Activated CD4-positive, alpha-beta T cell treated with anti-CD3 and anti-CD28 coated beads for 4 hours (primary cell): ENCODE measurements at places on chromosomes 7 and 10.

GRCh38 chr10:75191821-75192568, 18.6 kb upstream of the VDAC2 start:
- no peak for DNase-seq

DNA sequence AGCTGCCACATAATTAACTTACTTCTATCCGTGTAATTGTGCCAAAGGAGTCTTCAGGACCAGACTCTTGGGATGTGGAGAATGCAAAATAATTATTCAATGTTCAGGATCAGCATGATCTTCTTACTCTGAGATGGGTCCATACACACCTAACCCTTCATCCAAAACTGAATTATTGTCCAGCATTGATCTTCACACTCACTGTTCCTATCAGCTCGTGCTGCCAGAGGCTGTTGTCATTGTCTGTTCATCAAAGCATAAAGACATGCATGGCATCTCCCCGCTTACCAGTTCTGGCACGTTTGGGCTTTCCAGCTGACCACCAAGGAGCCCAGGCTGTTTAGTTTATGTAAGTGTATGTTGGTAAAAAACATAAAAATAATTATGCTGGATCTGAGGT, 1090.7 kb downstream of the DNAJB9 start:
- no peak for DNase-seq

DNA sequence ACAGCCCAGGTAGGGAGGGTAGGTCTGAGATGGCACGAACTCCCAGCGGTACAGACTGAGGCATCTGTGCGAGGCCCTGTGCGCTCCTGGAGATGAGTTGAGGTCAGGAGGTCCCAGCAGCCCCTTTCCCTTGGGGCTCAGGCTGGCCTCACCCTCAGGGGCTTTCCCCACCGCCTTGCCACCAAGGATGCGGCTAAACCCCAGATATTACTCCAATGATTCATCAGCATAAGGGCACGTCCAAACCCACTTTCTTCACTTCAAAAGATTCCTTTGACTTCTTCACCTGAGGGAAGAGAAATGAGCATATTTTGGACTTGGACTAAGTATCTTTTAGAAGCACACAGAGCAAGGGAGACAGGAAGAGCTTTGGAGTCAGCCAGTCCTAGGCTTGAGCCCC, 20.3 kb downstream of the UROS start:
- no peak for DNase-seq

DNA sequence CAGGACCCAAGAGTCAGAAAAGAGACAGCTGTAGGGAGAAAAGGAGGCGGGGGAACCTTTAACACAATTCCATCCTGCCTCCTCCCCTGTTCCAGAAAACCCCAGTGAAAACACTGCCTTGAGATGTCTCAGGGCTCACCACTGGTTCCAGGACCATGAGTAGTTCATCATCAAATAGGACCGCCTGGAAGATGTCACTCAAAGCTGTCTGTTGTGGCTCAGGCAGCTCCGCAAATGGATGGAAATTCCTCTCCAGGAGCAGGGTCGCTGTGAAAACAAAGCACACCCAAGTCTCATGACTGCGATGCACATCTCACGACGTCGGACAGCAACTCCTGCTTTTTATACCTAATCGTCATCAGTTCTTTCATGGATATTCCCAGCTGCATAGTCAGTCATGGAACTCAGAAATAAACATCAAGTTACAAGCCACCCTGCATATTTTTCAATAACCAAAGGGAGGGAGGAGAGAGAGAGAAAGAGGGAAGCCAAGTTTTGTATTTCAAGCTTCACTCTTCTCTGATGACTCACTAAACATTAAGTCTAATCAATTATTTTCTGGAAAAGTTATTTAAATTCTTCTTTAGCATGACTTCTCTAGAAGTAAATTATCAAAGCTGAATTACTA, 49.2 kb downstream of the GSDME start:
- no peak for DNase-seq

- no peak for DNase-seq
Measured at GRCh38 chr7:128410451-128410753, 620 bp upstream of the IMPDH1 start.

DNA sequence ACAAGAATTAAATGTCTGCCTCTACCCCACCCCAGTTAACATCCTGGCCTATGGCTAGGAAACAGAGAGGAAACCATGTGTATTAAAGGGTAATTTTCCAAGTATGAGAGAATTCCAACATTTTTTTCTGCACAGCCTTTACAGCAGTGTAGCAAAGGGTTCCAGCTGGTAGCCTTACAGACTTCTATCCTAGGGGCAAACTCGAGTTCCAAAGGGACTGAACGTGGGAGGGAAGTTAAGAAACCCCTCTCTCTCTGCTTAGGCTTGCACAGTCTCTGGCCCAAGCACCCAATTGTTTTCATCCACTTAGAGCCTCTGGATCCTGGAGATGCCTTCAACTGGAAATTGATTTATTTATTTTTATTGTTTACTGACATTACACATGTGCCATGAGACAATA, 60.3 kb downstream of the SLC16A12 start:
- DNase-seq = no peak

DNA sequence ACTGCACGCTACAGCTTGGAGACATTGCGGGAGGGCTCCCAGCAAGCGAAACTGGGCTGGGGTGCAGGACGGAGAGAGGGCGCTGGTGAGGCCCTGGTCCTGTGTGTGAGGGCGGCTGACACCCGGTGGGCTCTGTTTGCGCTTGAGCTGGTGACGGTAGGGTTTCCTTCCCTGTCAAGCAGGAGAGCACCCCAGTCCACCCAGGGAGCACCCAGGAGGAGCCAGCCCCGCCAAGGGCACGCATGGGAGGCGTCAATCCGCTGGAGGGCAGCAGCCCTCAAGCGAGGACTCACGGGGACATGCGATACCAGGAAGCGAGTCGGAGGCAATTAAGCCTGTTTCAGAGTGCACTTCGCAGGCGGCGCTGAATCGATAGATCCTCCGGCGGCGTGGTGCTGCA, 109.4 kb downstream of the MAD1L1 start:
- DNase-seq = no peak

DNA sequence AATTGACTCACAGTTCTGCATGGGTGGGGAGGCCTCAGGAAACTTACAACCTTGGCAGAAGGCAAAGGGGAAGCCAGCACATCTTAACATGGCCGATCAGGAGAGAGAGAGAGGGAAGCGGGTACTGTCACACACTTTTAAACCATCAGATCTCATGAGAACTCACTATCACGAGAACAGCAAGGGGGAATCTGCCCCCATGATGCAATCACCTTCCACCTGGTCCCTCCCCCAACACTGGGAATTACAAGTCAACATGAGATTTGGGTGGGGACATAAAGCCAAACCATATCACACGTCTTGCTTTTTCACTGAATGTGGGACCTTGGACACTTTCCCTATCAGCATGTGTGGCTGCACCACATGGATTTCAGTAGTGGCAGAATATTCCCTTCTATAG, 9.0 kb upstream of the AKR1E2 start:
- DNase-seq = no peak

GRCh38 chr7:46259947-46260346, 338.9 kb upstream of the IGFBP3 start:
- no peak for DNase-seq

DNA sequence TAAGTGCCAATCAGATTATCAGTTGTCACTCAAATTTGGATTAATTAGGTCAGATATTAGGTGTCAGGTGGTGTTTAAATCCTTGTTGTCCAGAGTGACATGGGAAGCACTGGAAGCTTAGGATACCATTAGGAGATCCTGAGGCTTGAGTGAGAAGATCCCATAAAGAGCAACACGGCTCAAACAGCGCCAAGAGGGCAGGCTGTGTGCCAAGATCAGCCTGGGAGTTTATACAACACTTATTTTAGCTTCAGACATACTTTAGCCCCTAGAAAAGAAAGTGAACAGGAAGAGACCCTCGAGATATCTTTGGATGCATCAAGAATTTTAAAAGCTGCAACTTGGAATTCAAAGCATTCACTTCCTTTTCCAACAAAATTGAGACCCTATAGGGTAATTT, 14.2 kb upstream of the ACTA2 start:
- DNase-seq = no peak

- peak; percentile 17 for DNase-seq
Measured at GRCh38 chr10:29392376-29393021, 103.6 kb downstream of the LYZL1 start.

DNA sequence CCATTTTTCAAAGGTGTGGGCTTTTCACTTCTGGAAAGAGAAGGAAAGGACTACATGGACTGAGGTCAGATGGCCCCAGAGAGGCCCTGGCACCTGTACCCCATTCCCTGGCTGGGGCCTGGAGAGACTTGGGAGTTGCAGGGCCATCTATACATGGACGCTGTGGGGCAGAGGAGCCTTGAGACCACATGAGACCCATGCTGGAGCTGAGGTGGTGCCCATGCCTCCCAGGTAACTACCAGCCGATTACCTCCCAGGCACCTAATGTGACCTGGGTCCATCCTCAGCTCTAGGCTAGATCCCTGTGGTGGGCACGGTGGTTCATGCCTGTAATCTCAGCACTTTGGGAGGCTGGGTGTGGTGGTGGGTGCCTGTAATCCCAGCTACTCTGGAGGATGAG, 81.3 kb downstream of the GPR26 start:
- DNase-seq = no peak

DNA sequence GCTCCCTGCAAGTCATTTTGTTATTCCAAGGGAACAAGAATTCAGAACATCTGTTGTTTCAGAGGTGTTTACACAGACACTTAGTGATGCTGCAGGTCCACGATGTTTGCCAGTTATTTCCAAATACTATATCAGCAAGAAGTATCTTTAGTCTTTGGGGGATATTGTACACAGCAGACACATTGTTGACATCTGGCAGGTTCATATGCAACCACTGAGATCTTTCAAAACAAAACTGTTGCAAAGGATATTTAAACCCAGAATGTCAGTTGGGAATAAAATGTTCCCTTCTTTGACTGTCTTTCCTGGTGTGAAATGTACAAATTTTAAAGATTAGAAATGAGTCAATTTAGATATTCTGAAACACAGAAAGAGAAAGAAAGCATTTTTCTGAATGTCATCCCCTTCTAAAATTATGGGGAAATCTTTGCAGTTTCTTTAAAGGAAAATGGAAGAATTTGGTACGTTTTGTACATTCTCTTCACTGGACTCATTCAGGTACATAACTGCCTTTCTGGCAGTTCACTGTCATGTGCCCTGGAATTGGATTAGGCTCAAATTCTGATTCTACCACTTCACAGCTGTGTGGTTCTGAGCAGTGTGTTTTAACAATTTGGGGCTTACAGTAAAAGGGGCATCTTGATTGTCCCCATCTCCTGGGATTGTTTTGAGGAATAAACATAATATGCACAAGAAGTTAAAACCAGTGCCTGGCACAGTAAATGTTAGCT, 40.3 kb upstream of the CELF2 start:
- no peak for DNase-seq

GRCh38 chr7:21149809-21150208, 278.1 kb upstream of the SP4 start:
- no peak for DNase-seq

DNA sequence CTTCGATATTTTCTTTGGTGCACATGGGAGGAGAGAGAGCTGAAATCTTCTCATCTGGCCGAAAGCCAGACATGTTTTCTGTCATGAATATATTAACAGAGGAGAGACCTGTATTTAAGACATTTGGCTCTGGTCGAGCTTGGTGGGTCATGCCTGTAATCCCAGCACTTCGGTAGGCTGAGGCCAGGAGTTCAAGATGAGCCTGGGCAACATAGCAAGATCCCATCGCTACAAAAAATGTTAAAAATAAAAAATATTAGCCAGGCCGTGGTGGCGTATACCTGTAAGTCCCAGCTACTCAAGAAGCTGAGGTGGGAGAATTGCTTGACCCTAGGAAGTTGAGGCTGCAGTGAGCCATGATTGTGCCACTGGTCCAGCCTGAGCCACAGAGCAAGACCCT, 21.9 kb upstream of the GATA3 start:
- no peak for DNase-seq

GRCh38 chr7:74097937-74098614, 14.5 kb downstream of the LIMK1 start:
- no peak for DNase-seq

- DNase-seq = no peak
Measured at GRCh38 chr10:75195035-75195763, 15.4 kb upstream of the VDAC2 start.

DNA sequence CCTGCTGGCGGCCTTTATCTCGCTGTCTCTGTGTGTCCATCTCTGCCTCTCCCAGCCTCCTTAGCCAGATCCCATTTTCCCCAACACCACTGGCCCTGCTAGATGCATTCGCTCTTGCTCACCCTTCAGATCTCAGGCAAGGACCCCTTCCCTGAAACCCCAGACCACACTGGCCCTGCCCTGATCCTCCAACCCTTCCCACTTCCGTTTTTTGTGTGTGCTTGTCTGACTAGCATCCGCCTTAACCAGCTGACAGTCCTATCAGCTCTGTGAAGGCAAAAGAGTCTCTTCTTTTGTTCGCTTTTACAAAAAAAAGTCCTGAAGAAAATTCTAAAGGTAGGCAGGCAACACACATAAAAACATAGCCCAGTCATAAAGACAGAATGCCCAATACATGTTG, 28.7 kb downstream of the CHST15 start:
- no peak for DNase-seq

GRCh38 chr10:131724169-131724545, 176.7 kb upstream of the PPP2R2D start:
- no peak for DNase-seq

DNA sequence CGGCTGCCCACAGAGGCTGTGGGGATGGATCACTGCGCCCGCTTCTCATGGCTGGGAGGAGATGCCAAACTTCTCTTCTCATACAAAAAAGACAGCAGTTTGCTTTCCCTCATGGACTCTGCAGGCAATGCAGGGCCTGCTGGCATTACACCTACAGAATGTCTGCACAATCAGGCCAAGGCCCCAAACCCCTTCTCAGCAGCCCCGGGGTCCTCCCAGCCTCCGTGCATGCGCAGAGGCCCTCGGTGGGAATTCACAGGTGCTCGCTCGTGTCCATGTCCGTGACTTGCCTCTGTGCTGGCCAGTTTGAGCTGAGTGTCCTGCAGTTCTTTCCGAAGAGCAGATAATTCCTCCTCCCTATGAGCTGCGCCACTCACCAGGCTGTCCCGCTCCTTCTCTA, 63.6 kb downstream of the SPDYE5 start:
- no peak for DNase-seq

- no peak for DNase-seq
Measured at GRCh38 chr7:104530251-104530650, 201.8 kb downstream of the LHFPL3 start.

GRCh38 chr10:60958892-60959601, 15.1 kb upstream of the RHOBTB1 start:
- no peak for DNase-seq

GRCh38 chr7:23893942-23894891, 184.2 kb downstream of the STK31 start:
- peak; percentile 7 for DNase-seq

DNA sequence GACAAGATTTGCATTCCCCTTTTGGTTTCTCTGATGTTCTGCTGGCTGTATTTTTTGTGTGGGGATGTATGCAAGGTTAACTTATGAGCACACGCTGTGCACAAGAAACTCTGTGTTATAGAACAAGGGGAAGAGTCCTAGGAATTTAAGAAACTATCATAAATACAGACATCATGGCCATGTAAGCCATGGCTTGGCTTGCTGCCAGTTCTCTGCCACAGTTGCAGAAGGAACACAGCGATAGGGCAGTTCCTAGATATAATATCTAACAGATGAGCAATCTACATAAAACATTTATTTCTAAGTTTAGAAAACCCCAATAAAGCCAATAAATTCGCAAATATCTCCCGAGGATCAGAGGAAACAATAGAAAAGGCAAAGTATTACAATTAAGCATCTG, 153.3 kb downstream of the LRRTM3 start:
- DNase-seq = no peak

GRCh38 chr7:101094376-101094775, 9.1 kb downstream of the TRIM56 start:
- no peak for DNase-seq

- DNase-seq = no peak
Measured at GRCh38 chr10:95785942-95786669, 30.1 kb downstream of the ENTPD1 start.

- DNase-seq = no peak
Measured at GRCh38 chr7:116785843-116786242, 76.5 kb upstream of the CAPZA2 start.
